Caco-2 (cell line): ENCODE measurements at places on chromosomes 2 and 18. TPM values are rescaled to one million over a fixed set of nuclear protein-coding genes. Genes with fewer than 3 reads are reported as not detected.

DNA sequence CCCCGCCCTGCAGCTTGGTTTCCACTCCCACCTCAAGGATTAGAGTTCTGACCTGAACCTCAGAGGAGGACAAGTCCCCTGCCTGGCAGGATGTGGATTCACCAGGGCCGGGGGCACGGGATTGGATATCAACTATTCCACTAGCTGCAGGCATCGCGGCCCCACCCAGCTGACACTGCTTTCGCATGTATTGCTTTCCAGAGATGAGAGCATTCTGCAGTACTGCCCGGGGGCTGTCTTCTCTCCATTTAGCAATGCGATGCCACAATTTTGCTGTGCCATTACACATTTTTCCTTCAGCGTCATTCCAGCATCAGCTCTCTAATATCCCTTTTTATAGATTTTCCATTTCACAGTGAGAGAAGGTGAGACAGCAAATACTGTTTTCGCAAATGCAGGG is 42.0 kb downstream of the CTIF start:
- H3K4me1 ChIP-seq, result no peaks in the 10 kb centered on the region
- DNase-seq, result no peak
- no peaks in the 10 kb centered on the region for H3K27me3 ChIP-seq
- no peak overlapping the region for H3K27ac ChIP-seq
- no peaks in the 10 kb centered on the region for H3K36me3 ChIP-seq

GRCh38 chr2:2324119-2324518 is 7.0 kb downstream of the MYT1L start:
- no peaks in the 10 kb centered on the region for H3K4me1 ChIP-seq
- no peaks in the 10 kb centered on the region for H3K27me3 ChIP-seq
- no peak for DNase-seq
- H3K27ac ChIP-seq, result no peak overlapping the region

LTBP1 gene
- total RNA-seq, result 64.2 and 64.9 TPM in 2 replicates

GRCh38 chr2:175362331-175362730 is 180.8 kb upstream of the ATP5MC3 start:
- H3K27ac ChIP-seq, result no peak overlapping the region
- H3K4me3 ChIP-seq, result no peak overlapping the region
- no peaks in the 10 kb centered on the region for H3K27me3 ChIP-seq
- no peaks in the 10 kb centered on the region for H3K36me3 ChIP-seq
- no peaks in the 10 kb centered on the region for H3K4me1 ChIP-seq
- DNase-seq, result no peak

MPP4 gene
- 0.16 and 0.37 TPM in 2 replicates for total RNA-seq

DNA sequence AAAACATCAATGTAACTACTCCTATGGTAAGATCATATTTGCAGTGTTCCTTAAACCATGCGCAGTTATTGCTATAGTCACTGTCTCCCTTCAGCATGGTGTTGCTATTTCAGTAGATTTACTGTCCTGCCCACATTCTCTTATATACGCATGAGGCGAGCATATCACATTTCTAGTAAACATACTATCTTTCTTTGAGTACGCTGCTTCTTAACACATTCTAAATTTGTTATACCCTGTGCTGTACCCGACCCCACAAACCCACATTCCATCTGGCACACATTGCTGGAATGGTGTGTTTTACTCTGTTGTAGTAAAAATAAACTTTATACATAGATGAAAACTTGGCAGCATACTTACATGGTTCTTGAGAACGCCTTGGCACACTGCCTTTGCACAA is 163.3 kb downstream of the QPCT start:
- no peaks in the 10 kb centered on the region for H3K36me3 ChIP-seq
- no peaks in the 10 kb centered on the region for H3K4me1 ChIP-seq
- H3K27ac ChIP-seq, result no peak overlapping the region
- DNase-seq, result no peak
- H3K27me3 ChIP-seq, result no peaks in the 10 kb centered on the region

DNA sequence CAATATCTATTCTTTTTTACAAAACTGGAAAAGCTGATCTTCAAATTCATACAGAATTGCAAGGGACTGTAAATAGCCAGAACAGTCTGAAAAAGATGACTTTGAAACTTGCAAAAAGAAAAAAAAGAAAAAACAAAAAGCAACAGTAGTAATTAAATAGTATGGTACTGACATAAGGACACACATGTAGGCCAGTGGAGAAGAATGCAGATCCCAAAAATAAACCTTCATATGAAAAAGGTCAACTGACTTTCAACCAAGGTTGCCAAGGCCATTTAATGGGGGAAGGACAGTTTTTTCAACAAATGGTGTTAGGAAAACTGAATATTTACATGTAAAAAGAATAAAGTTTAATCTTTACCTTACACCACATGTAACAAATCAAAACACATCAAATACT is 111.8 kb downstream of the USP34 start:
- H3K27ac ChIP-seq, result no peak overlapping the region
- no peaks in the 10 kb centered on the region for H3K4me1 ChIP-seq
- DNase-seq, result no peak
- no peaks in the 10 kb centered on the region for H3K27me3 ChIP-seq
- H3K4me3 ChIP-seq, result no peak overlapping the region

PPP3R1 gene
- 70.9 and 71.6 TPM in 2 replicates for total RNA-seq

DNA sequence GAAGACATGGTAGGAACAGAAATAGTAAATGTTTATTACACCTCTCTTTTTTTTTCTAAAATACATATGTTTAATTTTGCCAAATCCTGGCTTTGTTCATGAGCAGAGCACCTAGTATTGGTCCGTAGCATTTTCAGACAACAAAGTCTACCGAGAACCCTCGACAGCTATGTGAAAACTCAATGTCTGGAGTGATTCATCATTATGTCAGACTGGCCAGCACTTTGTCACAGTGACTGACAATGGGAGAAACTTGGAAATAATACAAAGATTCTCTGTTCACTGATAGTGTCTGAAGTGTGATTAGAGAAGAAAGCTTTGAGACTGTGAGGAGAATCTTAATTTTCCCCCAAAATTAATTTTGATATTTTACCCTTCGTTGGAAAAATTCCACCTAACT is 143.0 kb downstream of the HNMT start:
- DNase-seq, result no peak
- H3K4me1 ChIP-seq, result peaks cover 68% of the 10 kb centered on the region
- no peaks in the 10 kb centered on the region for H3K27me3 ChIP-seq
- no peak overlapping the region for H3K4me3 ChIP-seq
- no peak overlapping the region for H3K27ac ChIP-seq

DNA sequence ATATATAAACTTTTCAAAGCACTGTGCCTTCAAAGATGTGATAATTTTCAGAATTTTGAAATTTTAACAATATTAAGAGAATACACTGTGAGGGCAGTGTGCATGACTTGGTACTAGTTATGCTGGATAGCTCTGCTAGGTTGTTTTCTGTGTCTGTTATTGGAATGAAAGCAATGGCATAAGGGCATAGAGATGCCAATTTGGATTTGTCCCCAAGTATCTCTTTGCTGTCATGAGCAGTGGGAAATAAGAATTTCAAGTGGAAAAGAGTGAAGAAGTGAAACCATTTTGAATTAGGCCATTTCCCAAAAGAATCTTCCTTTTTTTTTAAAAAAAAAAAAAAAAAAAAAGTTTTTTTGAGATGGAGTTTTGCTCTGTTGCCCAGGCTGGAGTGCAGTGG is 76.8 kb downstream of the SLC39A10 start:
- no peak overlapping the region for H3K4me3 ChIP-seq
- no peaks in the 10 kb centered on the region for H3K27me3 ChIP-seq
- no peaks in the 10 kb centered on the region for H3K4me1 ChIP-seq
- no peaks in the 10 kb centered on the region for H3K36me3 ChIP-seq

DNA sequence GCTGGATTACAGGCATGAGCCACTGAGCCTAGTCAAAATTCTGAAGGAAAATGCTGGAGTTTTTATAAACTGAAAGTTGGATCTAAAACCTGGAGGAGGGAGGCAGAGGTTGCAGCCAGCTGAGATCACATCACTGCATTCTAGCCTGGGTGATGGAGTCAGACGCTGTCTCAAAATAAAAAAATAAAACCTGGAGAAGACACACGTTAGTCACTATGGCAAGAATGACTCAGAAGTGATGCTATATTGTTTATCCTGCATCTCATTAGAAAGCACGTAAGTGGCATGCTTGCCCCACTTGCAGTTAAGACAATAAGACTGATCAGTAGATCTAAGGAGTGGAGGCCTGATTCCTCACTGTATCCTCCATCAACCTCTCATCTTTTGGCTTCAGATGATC is 106.6 kb upstream of the STON1 start:
- DNase-seq, result no peak
- H3K27ac ChIP-seq, result no peak overlapping the region
- no peaks in the 10 kb centered on the region for H3K27me3 ChIP-seq
- H3K4me3 ChIP-seq, result no peak overlapping the region
- H3K36me3 ChIP-seq, result no peaks in the 10 kb centered on the region

GRCh38 chr2:20421988-20422370 is 24.9 kb upstream of the RHOB start:
- H3K4me3 ChIP-seq, result no peak overlapping the region
- H3K27ac ChIP-seq, result no peak overlapping the region
- H3K4me1 ChIP-seq, result no peaks in the 10 kb centered on the region
- DNase-seq, result no peak
- H3K27me3 ChIP-seq, result no peaks in the 10 kb centered on the region

DSC1 gene
- 0.11 TPM in 1 of 2 replicates, not detected in the other for total RNA-seq

DNA sequence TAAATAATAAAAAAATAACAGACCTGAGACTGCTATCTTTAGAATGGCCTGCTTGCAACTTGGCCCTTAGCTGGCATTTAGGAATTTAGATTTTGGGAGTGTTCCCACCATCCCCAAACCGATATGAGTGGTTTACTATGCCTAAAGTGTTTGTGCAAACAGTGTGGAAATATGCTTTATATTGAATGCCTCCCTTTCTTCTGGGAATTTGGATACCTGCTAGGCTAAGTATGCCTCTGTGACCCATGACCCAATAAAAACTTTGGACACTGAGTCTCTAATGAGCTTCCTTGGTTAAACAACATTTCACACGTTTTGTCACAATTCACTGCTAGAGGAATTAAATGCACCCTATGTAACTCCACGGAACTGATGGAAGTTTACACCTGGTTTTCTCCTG is 73.2 kb downstream of the BMPR2 start:
- H3K27me3 ChIP-seq, result no peaks in the 10 kb centered on the region
- no peaks in the 10 kb centered on the region for H3K4me1 ChIP-seq
- DNase-seq, result no peak
- no peak overlapping the region for H3K4me3 ChIP-seq
- H3K36me3 ChIP-seq, result no peaks in the 10 kb centered on the region
